ENCODE measurements at places on chromosomes 6 and 20.

DNA sequence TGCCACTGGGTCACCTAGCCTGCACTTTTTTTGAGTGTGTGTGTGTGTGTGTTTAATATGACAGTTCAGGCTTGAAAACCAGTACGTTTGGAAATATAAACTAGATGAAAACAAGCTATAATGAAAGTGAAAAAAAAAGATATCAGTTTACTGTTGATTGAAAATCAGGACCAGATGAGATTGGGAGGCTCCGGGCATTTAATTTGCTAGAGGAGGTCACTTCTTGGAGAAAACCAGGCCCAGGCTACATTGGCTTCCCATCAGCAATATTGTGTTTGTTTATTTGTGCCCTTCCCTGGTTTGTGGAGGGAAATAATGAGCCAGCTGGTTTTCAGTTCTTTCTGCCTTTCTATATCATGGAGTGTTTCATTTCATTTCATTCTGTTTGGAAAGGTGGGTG, 246.6 kb upstream of the JAG1 start:
- DNase-seq, result no peak

GRCh38 chr6:157711060-157711459, 112.0 kb upstream of the SNX9 start:
- no peak for DNase-seq

- DNase-seq, result no peak
These were observed 55.1 kb upstream of the BACH2 start for GRCh38 chr6:90351696-90352095.

- DNase-seq, result no peak
These were observed 440.8 kb downstream of the UTRN start for GRCh38 chr6:144725736-144726522.

DNA sequence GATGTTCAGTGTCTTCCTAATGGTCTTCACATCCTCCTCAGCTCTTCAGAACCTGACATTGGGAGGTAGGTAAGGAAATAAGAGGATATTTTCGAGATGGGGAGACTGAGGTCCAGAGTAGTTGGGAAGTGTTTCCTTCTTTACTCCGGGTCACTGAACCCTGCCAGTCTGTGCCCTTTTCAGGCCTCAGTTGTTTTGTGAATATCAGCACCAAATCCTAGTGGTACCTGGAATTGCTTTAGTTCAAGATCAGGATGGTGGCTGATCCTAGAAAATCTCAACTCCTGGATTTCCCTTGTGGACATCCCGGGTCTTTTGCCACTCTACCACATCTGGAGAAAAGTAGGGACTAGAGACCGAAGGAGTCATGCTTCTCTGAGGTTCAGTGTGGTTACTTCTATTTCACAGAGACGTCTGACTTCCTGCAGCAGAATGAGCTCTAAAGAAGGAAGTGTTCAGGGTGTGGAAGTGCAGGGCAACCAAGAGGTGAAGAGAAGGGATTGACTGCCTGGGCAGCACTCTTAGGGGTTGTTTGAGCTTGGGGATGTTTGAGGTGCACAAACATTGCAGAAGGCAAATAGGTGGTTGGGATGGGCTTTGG, 995 bp downstream of the STK4 start:
- no peak for DNase-seq
